ENCODE measurements at places on chromosomes 16 and 17.
A peak's percentile ranks its signal among the peaks of the same experiment; 100 is the strongest.

DNA sequence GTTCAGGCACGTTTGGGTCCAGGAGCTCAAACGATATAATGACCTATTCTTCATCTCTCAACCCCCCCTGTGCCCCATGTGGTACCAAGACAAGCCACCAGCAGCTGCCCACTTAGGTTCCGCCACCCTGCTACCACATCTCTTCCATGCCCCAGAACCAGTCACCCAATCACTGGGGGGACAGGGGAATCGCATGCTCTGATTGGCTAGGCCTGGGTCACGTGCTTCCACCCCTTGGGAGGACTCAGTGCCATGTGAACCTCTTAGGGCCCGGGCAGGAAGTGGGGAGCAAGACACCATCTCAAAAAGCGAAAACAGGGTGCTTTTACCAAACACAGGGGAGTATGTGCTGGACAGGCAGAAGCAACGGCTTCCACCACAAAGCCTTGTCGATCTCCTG is 91.3 kb downstream of the KATNIP start:
- DNase-seq = no peak

GRCh38 chr17:39926588-39927100 is 757 bp downstream of the ORMDL3 start:
- peak; percentile 43 for DNase-seq

DNA sequence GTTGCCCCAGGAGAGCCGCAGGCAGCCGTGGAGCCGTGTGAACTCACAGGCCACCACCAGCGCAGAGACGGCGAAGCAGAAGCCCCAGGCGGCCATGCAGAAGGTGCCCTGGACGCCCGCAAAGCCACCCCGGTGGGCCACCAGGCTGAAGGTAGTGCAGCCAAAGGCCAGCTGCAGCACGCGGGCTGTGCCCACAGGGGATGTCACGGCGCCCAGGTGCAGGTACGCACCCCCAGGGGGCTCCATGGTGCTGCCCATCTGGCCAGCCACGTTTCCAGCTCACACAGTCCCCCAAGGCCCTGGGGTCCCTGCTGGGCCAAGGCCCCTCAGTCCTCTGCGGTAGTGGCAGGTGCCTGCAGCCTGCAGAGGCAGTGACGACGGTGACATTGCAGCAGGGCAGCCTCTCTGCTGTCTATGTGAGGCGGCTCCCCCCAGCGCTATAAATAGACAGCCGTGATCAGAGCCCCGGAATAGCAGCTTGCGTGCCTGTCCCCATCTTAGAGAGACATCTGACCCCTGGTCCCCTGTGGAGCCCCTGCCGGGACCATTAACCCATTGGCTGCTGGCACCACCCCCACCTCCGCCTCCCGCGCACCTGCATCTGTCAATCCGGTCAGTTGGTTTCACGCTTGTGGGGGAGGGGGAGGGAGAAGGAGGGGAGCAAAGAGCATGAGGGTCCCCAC is 4.5 kb upstream of the PYCR1 start:
- DNase-seq = no peak

DNA sequence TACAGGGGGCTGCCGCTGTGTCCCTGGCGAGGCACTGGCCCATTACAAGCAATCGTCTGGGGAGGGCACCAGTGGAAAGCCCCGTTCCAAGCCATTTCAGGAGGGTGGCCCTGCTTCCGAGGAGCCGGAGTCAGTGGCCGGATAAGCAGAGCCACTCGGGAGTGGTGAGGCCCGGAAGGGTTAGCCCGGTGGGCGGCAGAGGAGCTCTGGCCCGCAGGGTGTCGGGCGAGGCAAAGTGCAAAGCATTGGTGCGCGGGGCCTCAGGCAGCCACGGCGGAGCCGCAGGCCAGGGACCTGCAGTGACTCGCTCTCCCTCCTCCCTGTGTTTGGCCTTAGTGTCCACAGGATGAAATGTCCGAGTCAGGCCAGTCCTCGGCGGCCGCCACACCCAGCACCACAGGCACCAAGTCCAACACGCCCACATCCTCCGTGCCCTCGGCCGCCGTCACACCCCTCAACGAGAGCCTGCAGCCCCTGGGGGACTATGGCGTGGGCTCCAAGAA is 24.6 kb downstream of the NME3 start:
- no peak for DNase-seq

DNA sequence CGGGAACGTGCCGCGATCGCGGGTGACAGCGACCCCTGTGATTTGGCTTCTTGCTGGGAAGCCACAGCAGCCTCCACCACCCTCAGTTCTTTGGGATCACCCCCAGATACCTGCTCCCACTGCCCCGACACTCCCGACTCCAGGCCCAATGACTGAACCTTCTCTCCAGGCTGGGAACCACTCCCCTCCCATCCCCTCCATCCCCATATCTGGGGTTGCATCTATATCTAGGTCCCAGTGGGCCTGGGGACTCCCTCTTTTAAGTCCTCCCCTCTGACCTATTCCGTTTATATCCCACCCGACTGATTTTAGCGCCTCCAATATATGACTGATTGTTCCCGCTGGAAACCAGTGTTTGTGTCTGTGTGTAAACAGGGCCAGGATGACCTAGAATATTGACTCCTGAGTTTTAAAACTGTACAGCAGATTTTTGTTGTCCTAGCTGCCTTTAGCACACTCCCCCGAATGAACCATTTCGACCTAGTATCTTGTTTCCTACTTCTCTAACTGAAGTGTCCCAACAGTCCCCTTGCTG is 667 bp downstream of the PSMD3 start:
- peak; percentile 40 for DNase-seq

- no peak for DNase-seq
These were observed 28.9 kb downstream of the LITAF start for GRCh38 chr16:11557801-11558200.

GRCh38 chr16:75254359-75254837 is 3.0 kb upstream of the BCAR1 start:
- DNase-seq = no peak
